ENCODE measurements at places on chromosomes 16 and 17.

DNA sequence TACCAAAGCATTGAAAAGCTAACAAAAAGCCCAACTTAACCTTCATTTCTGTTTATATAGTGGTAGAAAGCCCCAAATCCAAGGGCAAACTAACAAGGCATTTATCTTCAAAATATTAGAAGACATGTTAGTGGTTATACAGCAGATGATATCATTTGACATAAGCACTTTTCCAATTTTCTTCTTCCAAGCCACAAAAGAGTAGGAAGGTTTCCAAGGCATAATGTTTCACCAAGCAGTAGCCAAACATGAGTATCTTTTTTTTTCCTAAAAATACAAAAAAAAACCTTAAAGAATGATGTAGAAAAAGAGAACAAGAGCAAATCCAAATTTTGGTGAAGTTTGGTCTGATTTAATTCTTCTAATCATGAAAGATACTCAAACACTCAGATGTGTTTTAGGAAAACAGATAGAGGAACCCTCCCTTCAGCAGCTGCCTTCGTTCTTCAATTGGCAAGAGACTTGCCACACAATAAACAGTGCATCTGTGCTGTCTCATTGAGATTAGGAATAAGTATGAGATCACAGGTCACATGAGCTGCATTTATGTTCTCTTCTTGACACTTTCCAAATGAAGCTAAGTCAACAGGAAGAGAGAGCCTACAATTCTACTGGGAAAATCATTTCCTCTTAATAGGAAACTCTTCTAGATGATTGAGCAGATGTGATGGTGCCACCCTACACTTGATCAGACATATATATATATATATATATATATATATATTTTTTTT, 106.7 kb downstream of the TTC19 start:
- DNase-seq, result no peak

GRCh38 chr17:55421179-55421934, at the start of gene MMD:
TSS of gene MMD (minus strand) at chr17:55421835. CDS start at chr17:55421695, 140 bp downstream.
- DNase-seq, result peak; percentile 84

DNA sequence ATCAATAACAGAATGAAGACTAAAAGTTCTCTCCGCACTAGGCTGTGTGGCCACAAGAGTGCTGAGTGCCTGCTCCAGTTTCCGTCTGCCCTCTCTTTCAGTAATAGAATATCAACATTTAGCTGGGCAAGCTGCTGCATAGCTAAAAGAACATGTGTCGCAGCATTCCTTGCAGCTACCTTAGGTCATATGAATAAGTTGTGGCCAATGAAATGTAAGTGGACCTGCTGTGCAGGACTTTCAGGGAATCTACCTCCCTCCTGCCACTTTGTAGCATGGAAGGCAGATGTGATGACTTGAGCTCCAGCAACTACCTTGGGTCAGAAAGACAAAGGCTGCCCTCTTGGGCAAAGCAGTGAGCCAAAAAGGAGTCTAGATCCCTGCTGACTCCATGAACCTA, 25.4 kb downstream of the SLC39A11 start:
- no peak for DNase-seq

- no peak for DNase-seq
Observed at GRCh38 chr16:7268182-7268581, 64.5 kb upstream of the RBFOX1 start.

- DNase-seq, result no peak
Observed at GRCh38 chr17:8916466-8916865, 49.0 kb upstream of the PIK3R6 start.
